A549 treated with CORT108297 at 1 μM for 4 hours (cell line): ENCODE measurements at places on chromosomes 5 and 9. TPM values are rescaled to one million over a fixed set of nuclear protein-coding genes. Genes with fewer than 3 reads are reported as not detected.

The DMGDH gene
- total RNA-seq = 0.15 TPM in 1 of 5 replicates, not detected in the others

The NR6A1 gene
- 1.2 to 1.8 TPM (median 1.7 TPM) in 5 replicates for total RNA-seq

The MARCOL gene
- total RNA-seq = not detected in 5 replicates

The SLC36A2 gene
- not detected in 5 replicates for total RNA-seq

The ACOT12 gene
- 0.16 to 0.35 TPM in 2 of 5 replicates, not detected in the others for total RNA-seq

The ARHGEF37 gene
- 0.72 to 1.2 TPM (median 0.87 TPM) in 5 replicates for total RNA-seq

The SPATA31C2 gene
- total RNA-seq = not detected in 5 replicates

The N4BP3 gene
- total RNA-seq = 0.87 to 1.5 TPM (median 1.3 TPM) in 5 replicates

The NR5A1 gene
- 0.03 to 0.06 TPM (median 0.03 TPM) in 4 of 5 replicates, not detected in the other for total RNA-seq

The FRRS1L gene
- total RNA-seq = 0.13 to 0.81 TPM (median 0.22 TPM) in 5 replicates

The PFN3 gene
- not detected in 5 replicates for total RNA-seq

The CEL gene
- 0.50 to 0.75 TPM (median 0.65 TPM) in 5 replicates for total RNA-seq

The MYOT gene
- not detected in 5 replicates for total RNA-seq

The PCDHB4 gene
- total RNA-seq = 0.06 to 0.12 TPM (median 0.07 TPM) in 4 of 5 replicates, not detected in the other

The VCAN gene
- total RNA-seq = 10.5 to 16.5 TPM (median 13.9 TPM) in 5 replicates

The CAST gene
- total RNA-seq = 134 to 199 TPM (median 174 TPM) in 5 replicates

The SPAG8 gene
- total RNA-seq = 0.44 to 0.64 TPM (median 0.58 TPM) in 5 replicates

The ADRA1B gene
- 12.7 to 19.1 TPM (median 16.6 TPM) in 5 replicates for total RNA-seq

The PLAC8L1 gene
- total RNA-seq = 0.16 to 0.47 TPM (median 0.24 TPM) in 4 of 5 replicates, not detected in the other

The HRCT1 gene
- 0.12 to 0.38 TPM (median 0.23 TPM) in 5 replicates for total RNA-seq

The NRG2 gene
- total RNA-seq = 1.7 to 2.4 TPM (median 2.1 TPM) in 5 replicates

The SLC34A3 gene
- total RNA-seq = 0.07 to 0.14 TPM (median 0.10 TPM) in 4 of 5 replicates, not detected in the other

The FOXD4L3 gene
- total RNA-seq = 0.06 to 0.18 TPM (median 0.06 TPM) in 3 of 5 replicates, not detected in the others

The KCNMB1 gene
- not detected in 5 replicates for total RNA-seq
